ENCODE measurements at places on chromosomes 2 and 18.

GRCh38 chr2:104888489-104889258 lies 34.8 kb downstream of the POU3F3 start:
- DNase-seq: no peak

DNA sequence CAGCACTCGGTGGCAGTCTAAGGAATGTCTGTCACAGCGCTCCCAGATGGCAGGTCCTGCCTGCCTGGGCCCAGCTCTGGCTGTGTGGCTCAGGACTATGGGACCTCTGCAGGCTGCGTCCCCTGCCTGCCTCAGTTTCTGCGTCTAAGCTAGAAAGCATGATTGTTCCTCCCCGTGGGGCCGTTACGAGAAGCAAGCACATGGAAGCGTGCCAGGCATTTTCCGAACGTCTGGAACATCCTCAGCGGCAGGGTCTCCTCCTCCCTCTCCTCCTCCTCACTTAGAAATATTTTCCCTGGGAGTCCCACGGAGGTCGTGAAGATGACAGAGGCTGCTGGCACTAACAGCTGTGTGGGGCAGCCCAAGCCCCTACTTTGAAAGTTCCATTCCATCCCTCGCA lies 43.3 kb downstream of the LRRFIP1 start:
- no peak for DNase-seq

DNA sequence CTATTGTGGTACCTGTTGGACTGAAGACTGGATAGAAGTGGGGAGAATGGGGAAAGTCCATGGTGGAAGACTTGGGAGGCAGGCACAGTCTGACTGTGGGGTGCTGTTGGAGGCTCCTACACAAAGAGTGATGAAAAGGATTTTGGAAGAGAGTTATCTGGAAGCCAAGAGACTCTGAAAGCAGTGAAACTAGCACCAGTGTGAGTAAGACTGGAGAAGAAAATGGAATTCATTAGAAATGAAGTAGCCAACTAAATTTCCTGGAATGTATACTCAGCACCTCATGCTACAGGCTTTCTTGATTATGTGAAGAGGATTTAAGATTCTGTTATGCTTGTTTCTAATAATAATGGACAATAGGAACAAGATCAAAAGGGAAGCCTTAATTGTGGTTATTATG lies 27.7 kb downstream of the ELP2 start:
- no peak for DNase-seq

- DNase-seq: peak; percentile 63
These were observed at the start of gene AKAIN1 for GRCh38 chr18:5197032-5197434. Gene AKAIN1, minus strand, starts transcription at chr18:5197257. Its CDS starts 204 bp downstream, at chr18:5197053.

DNA sequence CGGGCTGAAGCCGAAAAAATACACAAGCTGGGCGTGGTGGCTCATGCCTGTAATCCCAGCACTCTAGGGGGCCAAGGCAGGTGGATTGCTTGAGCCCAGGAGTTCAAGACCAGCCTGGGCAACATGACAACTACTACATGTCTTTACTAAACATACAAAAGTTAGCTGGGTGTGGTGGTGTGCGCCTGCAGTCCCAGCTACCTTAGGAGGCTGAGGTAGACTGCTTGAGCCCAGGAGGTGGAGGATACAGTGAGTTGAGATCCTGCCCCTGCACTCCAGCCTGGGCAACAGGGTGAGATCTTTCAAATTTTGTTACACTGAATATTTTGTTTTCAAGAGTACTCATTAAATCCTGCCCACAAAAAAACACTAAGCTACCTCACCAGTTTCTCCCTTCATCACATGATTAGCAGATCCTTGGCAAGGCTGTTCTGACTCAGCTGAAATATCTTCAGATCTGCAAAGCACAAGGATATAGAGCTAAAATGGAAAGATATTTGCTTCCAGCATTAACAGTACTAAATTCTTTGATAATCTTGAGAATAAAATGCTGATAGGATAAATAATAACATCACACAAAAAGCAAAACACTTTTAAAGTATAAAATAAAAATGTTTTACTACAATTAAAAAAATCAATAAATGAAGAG lies 28.2 kb upstream of the MCM6 start:
- DNase-seq: no peak

- no peak for DNase-seq
These were observed 82.8 kb upstream of the ZNF521 start for GRCh38 chr18:25434745-25435144.

DNA sequence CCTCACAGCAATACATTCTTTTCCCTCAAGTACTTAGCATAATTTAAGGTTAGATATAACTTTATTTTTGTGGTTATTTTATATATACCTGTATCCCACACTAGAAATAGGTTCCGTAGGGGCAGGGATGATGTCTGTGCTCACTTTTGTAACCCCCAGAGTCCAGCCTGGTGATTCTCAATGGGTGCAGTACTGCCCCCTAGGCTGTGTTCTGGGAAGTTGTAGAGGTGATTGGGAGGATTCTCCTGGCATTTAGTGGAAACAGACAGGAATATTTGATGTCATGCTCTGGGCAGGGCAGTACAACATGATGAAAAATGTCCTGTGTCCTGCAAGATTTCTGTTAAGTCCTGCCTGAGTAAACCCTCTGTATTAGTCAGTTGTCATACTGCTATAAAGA lies 333.3 kb downstream of the PLCL1 start:
- DNase-seq: no peak

GRCh38 chr2:222732489-222733178 lies 61.2 kb downstream of the MOGAT1 start:
- DNase-seq: no peak

DNA sequence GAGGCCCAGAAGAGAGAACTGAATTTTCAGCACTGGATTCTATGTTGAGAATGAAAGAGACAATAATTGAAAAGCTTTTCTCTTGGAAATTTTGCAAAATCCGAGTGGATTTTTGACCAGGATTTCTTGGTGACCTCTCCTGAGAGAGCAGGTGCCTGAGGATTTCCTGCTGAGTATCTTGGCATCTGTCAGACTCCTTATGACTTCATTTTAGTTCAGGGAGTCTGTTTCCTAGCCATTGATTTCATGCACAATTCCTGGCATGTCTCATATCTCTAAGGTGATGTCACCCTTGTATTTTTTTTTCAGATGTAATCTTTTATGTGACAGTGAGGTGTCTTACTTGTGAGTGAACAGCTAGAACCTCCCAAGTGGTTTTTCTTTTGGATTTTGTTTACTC lies 195.9 kb downstream of the NEDD4L start:
- no peak for DNase-seq

DNA sequence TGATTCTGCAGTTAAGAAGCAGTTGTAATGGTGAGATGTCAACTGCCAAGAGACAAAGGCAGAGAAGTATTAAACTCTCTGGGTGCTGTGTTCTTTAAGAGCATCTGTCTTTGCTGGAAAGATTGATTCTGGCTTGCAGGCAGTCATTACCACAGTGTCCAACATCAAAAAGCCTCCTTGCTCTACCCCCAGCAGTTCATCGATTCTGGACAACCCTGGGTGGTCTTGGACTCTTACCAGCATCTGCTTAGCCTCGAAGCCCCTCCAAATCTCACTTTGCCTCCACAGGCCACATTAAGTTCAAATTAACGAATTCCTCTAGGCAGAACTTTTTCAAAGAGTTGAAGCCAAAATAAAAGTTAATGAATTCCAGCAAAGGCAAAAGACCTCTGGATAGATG lies 1061.4 kb downstream of the TSN start:
- DNase-seq: no peak

- no peak for DNase-seq
These were observed 640.7 kb upstream of the ACVR2A start for GRCh38 chr2:147204102-147204501.

- no peak for DNase-seq
These were observed 93.0 kb downstream of the CTIF start for GRCh38 chr18:48631851-48632250.

- DNase-seq: no peak
These were observed 141.3 kb upstream of the ALKAL2 start for GRCh38 chr2:429142-429541.

DNA sequence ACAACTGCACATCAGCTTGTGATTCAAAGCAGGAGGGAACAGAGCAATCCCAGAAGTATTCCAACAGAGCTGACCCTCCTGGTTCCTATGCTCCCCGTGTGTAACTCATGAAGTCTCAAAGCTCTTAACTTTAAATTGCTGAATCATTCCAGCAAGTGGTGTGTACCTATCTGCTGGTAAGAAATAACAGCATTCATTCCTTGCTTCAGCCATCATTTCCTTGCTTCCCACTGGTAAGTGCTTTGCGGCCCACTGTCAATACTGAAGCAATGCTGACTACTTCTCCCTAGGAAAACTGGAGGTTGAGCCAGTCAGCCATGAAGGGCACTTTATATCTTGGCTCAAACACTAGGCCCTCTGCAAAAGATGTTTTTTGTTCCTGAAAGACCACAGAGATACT lies 222.4 kb downstream of the EXOC6B start:
- no peak for DNase-seq

DNA sequence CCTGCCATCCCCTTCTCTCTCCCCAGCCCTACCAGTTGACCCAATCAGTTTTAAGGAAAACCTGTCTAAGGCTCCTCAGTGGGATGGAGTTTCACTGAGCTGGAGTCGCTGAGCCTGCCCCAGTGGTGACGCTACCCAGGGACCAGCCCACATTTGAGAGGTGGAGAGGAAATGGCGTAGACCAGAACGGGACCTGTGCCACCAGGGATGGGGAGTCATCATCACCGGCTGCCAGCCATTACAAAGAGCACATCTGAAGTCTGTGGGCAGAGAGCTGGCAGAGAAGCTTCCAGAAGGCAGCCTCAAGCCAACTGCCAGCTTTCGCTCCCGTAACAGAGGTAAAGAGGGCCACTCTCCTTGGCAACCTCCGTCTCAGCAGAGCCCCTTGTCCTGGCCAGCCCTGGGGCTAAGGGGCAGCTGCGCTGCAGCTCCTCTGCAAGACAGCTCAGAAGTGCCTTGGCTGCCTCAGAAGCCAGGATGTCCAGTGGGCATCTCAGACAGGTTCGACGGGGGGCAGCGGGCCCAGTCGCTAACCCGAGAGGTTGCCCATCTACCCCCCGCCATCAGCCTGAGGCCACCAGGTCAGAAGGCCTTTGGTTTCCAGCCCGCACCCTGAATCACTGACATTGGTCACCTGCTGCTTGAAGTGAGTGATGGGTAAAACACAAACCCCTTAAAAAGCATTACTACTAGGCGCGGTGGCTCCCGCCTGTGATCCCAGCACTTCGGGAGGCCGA lies 15.4 kb downstream of the SDC1 start:
- no peak for DNase-seq

DNA sequence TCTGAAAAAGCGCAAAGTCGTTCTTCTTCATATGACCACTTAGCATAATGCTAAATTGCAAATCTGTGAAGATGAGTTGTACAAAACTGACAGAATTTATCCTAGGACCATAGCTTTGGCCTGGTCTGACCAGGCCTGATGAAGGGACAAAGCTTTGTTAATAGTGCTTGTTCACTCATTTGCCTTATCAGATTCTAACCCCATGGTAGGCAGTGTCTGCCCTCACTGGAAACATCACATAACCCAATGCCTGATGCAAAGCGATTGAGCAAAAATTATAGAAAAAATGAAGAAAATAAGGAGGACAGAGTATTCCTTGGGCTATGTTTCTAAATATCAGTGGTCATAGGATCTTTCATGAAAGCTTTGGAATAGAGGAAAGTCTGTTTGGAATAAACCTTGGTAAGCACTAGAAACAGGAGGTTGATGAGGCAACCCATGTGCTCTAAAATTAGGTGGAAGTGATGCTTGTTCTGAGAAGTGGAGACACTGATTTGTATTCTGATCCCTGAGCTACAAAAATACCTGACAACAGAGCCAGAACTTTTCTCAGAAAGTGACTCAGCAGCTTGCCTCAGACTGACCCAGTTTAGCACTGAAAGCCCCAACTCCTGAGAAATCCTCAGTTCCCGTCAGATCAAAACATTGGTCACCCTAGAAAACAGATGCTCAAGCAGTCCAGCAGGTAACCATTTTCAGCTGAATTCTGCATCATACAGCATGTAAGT lies 131.4 kb upstream of the MAPRE2 start:
- DNase-seq: no peak

DNA sequence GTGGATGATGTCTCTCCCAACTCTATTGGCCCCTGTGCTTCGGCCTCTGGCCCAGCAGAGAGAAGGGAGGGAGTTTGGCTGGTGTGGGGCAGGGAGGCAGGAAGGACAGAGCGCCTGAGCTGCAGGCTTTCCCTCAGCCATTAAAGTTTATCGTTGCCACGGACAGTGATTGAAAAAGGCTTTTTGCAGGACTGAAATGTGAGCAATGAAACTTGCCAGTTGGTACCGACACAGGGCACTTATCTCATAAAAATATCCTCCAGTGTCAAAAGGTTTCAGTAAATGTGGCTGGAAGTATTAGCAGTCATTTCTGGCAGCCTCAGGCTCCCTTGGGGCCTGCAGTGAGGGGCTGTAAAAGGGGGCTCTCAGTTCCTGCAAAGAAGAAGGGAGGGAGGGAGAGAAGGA lies 169.2 kb downstream of the GLI2 start:
- DNase-seq: no peak

GRCh38 chr2:217616936-217617335 lies 385.9 kb downstream of the TNS1 start:
- DNase-seq: no peak

DNA sequence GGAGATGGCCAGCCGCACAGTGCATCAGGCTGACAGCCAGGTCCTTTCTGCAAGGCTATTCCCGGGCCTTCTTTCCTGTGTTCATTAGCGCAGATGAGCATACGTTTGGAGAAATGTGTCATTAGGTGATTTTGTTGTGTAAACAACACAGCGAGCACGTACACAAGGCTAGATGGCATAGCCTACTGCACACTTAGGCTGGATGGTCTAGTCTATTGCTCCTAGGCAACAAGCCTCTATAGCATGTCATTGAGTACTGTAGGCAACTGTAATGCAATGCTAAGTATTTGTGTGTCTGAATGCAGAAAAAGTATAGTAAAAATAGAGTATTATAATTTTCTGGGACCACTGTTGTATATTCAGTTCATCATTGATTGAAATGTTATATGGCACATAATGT lies 50.9 kb upstream of the PHLPP1 start:
- DNase-seq: no peak

All from activated naive CD8-positive, alpha-beta T cell treated with anti-CD3 and anti-CD28 coated beads, Interleukin-2, amount 10 ng/mL, durations not matched to agents 7 days and 5 days (primary cell).